Peyer's patch (tissue), 4 donors: ENCODE measurements at places on chromosomes 13 and 19. TPM values are rescaled to one million over a fixed set of nuclear protein-coding genes. Genes with fewer than 3 reads are reported as not detected.

- no peak for DNase-seq
These were observed 110.8 kb upstream of the C1QTNF9B start for GRCh38 chr13:24007979-24008620.

GRCh38 chr13:49784886-49785570, 7.5 kb downstream of the KPNA3 start:
- no peak for DNase-seq

DNA sequence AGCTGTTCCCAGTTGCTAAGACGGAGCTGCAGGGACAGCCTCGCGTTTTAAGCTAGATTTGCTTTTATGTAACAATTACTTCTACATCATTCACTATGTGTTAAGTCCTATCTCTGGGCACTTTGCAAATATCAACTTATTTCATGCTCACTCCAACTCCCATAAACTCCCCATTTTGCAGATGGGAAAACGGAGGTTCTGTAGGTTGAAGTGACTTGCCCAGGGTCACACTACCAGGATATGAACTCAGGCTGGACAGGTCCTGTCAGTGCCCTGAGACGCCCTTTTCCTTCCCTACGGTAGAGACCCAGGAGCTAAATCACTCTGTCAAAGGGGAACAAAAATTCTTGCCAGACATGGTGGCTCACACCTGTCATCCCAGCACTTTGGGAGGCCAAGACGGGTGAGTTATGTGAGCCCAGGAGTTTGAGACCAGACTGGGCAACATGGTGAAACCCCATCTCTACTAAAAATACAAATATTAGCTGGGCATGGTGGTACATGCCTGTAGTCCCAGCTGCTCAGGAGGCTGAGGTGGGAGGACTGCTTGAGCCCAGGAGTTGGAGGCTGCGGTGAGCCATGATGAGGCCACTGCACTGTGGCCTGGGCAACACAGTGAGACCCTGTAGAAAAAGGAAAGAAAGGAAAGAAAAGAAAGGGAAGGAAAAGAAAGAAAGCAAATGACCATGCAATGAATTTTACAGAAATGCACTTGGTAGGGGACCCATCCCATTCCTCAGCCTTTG, 14.5 kb upstream of the NFIC start:
- DNase-seq: no peak

The ZNF253 gene
- total RNA-seq: 13.8 TPM

The PLIN4 gene
- total RNA-seq: 5.1 TPM

The THSD1 gene
- 2.1 TPM for total RNA-seq

The ZFP14 gene
- 10.6 TPM for total RNA-seq

The PTGIR gene
- total RNA-seq: 3.4 TPM
